ENCODE measurements at places on chromosomes 3 and 15.

GRCh38 chr3:154919226-154919625 is 160.9 kb upstream of the MME start:
- DNase-seq: no peak

- no peak for DNase-seq
Observed at GRCh38 chr15:85415783-85416182, 35.4 kb downstream of the AKAP13 start.

GRCh38 chr3:49803465-49804140 is 542 bp downstream of the INKA1 start:
- DNase-seq: no peak

DNA sequence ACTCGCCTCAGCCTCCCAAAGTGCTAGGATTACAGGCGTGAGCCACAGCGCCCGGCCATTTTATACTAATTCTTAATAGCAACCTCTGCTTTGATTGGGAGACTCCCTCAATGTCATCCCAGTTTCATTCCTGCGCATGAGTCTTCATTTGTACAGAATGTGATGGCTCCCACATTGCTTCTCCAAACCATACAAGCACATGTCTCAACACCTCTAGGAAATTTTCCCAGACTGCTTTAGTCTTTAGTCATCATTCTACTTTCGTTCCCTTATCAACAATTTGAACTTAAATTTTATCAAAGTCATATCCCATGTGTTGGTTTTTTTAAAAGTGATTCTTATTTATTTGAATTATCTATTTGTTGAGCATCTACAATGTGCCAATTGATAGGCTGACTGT is 58.1 kb downstream of the SNX4 start:
- no peak for DNase-seq

DNA sequence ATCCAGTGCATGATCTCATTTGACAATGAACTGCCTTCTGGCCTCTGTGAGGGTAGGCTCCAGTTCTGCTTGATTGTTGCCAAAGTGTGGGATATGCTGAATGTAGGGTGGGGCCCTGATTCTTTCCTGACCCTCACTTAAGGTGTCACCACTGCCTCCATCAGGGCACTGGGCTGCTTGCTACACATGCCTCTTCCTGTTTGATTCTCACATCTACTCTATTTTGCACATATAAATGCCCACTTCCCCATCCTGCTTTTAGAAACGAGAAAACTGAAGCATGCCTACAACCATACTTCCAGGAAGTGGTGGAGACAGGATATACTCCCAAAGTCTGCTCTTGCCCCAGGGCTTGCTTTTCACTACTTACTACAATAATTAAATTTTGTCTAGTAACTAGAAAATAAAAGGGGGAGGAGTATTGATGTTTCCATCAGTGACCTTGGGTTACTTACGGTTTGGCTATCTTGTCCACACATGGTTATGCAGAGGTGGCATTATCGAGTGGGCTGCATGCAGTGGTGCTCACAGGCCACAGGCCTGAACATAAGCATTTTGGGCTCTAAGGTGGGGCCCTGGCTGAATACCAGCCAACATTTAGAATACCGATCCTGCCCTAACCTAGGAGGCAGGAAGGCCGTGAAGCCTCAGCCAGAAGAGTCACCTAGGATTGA is 6.7 kb downstream of the ZDHHC3 start:
- DNase-seq: peak; percentile 71

- peak; percentile 41 for DNase-seq
Observed at GRCh38 chr3:17179381-17180205, 294.8 kb downstream of the PLCL2 start.

GRCh38 chr15:70587896-70588567 is 175.3 kb downstream of the UACA start:
- DNase-seq: no peak

DNA sequence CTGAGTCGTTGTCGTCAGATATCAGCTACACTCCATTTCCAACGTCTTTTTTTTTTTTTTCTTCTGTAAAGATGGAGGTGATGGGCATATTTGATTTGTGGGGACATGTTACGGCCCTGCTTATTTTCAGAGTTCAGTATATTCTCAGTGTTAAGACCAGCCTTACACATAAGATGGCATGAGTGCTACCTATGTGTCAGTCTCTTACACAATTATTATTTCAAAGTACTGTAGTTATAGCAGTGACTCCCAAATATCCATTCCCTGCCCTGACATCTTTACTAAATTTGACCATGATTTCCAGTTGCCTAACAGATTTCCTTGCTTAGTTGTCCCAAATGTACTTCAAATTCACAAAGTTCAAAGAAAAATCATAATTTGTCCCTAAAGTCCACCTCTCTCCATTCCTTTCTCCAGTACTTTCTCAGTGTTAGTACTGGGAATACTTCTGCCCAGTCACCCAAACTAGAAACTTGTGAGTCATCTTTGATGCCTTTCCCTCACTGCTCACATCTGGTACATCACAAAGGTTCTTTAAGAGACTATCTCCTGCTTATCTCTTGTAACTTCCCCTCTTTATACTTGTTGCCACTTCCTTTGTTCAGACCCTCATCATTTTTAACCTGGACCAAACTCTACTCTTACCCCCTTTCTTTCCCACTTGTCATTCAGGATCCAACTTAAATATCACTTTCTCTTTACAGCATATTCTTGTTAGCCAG is 67.0 kb downstream of the ZNF609 start:
- peak; percentile 66 for DNase-seq

DNA sequence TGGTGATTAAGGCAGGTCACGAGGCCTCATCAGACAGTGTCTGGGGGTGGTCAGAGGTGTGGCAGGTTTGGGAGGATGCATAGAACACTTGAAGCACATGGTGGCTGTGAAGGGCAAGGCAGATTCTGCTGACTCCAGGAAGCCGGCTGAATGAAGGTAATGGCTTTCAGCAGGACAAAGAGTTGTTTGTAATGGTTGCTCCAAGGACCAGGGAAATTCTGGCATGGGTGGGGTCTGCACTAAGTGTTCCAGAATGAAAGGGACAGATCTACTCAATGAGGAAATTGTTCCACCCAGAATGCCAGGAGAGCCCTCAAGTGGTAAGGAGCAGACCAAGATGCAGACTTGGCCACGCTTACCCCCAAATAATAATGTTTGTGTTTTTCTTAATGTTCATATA is 70.7 kb upstream of the ACAD9 start:
- no peak for DNase-seq

DNA sequence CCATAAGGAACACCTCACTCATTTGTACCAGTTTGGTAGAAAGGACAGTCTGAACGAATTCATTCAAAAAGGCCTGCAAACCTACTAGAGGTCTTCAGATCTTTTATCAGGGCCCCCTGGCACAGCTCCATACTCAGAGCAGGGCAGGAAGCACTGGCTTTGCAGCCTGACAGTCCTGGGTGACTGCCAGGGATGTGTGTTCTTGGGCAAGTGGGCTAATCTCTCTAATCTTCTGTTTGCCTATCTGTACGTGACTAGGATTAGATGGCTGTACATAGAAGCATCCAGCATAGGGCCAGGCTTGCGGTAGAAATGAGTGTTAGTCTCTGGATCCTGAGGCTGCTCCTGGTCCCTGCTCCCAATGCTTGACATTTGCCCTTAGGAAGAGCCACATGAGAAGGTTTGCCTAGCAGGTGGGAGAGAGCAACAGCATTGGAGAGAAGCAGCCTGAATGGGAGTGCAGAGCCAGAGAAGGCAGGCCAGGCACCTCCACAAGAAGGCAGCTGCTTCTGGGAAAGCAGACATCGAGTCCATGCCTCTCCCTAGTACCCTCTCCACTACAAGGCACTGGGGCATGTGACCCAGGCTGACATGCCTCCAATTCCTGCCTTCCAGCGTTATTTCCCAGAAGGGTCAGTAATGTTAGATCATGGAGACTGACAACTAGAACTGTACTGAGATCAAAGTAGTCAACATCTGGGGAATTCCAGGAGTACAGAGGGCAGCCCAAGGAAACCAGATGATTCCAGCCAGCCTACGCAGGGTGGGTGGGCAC is 1.0 kb upstream of the CXCR6 start:
- no peak for DNase-seq

DNA sequence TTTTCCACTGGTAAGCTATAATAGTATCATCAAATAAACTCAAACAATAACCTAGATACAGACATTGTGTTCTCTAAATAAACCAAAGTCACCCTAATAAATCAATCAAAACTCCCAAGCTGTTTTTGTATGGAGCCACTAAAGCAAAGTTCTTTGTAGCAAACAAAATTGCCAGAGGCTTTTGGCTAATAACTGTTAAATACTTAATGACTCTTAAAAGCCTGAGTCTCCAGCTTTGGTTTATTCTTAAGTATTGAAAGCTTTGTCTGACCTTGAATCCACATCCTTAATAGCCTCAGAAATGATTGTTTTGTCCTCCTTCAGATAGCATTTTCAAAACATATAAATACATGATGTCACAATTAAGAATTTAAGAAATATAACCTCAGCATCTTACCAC is 725.3 kb downstream of the SI start:
- DNase-seq: no peak

GRCh38 chr3:143063018-143063417 is 56.6 kb upstream of the CHST2 start:
- DNase-seq: no peak

GRCh38 chr3:196048922-196049598 is 32.8 kb downstream of the TFRC start:
- DNase-seq: no peak

DNA sequence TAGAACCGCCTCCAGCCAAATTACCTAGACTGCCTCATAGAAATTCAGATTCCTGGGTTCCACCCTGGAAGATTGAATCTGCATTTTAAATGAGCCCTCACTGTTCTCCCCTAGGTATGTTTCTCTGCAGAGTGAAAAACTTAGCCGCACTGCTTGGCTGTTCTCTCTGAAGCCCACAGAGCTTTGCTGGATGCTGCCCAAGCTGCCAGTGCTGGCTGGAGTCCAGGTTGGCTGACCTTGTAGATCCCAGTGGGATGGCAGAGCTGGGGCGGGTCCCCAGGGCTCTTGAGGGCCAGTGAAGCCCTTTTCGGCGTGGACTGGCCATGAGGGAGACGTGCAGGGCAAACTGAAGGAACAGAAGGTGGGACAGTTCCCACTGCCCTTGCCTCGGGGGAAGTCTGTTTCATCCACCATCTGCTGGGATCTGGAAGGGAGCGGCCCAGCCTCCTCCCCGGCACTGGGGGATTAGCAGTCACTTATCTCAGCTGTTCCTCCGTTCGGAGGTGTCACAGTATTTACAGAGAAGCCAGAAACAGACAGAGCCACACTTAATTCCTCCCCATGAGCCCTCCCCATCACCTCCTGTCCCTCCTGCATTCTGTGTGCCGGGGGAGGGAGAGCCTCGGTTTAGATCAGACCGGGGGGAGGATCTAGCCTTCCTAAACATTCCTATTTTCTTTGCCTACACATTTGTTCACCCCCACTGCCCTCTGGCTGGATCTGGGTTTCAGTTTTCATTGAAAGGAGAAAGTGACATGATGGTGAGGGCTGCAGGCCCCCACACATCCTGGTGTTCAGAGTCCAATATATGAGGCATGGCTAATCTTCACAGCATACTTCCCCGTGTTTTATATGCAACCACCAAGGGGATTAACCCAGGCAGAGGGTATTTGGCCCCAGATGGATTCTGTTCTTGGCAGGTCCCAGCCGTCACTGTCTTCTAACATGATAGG is 4.1 kb upstream of the ACTC1 start:
- no peak for DNase-seq

- no peak for DNase-seq
Observed at GRCh38 chr3:157438194-157438730, 1.6 kb downstream of the PTX3 start.

GRCh38 chr3:24605511-24606028 is 110.9 kb upstream of the THRB start:
- DNase-seq: no peak

DNA sequence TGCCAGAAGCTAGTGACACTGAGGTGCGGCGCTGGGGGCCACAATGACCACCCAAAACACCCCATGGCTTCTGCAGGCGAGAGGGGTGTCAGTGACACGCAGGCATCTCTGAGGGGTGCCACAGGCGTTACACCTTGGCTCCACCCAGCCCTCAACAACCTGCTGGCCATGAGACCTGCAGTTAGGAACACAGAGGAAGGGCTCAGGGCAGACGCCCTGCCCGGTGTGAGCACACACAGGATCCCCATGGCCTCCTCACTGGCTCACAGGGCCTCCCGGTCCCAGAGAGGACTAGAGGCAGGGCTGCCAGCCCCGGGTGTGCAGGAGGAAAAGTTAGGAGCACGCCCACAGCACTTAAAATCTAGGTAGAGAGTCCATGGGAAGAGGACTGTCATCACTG is 35.1 kb downstream of the CYFIP1 start:
- DNase-seq: no peak

DNA sequence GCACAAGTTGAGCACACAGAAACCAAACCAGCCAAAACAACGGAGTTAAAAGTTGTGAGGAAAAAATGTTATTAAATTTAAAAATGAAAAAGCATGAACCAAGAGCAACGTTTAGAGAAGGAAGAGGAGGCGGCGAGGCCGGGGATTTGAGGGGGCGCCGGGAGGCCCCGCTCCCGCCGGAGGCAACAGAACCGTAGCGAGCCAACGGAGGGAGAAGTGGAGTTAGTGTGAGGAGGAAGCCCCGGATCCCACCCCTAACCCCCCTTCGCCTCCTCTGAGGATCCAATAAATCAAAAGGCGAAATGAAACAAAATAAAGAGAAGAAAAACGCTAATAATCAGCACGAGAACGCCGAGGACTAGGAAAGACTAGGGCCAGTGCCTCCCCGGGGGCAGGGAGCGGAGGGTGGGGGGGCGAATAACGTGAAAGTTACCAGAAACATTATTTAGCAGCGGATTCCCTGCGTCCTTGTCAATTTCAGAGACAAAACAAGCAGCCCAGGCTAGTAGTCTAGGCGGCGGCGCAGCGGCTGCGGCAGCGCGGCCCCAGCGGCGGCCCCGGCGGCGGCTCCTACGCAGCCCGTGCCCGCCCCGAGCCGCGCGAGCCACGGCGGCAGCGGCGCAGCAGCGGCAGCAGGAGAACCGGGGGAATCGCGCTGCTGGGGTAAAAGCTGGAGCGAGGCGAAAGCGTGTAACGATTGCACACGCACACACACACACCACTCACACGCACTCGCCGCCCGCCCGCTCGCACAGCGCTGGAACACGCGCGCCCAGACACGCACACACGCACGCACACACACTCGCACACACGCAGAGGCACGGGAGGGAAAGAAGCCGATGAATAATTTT is 1.7 kb downstream of the MEIS2 start:
- DNase-seq: peak; percentile 9

GRCh38 chr3:10438902-10439610 is 66.3 kb downstream of the ATP2B2 start:
- DNase-seq: no peak

DNA sequence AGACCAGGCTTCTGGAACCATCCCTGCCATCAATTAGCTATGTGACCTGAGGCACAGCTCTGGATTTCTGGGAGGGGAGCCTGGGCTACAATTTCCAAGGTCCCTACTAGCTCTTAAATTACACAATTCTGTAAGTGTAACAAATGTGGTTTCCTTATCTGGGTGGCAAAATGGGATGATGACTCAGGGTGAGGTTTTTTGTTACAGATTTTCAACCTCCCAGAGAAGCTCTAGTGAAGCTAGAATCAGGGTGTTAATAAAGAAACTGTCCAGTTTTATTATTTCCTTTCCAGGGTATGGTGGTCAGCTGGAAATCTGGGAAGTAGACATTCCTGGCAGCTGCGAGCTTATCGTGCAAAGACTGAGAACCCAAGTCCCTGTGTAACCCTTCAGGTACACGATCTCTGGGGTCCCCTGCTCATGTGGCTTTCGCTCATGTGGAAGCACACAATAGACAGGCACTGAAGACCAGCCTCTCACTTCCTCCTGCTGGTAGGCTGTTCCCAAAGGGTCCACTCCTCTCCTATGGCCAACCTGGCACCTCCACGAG is 7.3 kb downstream of the RAB27A start:
- no peak for DNase-seq

GRCh38 chr3:65313666-65314065 is 625.9 kb upstream of the ADAMTS9 start:
- DNase-seq: no peak

GRCh38 chr15:68332266-68332665 is 54.7 kb downstream of the FEM1B start:
- DNase-seq: no peak

All from Jurkat, Clone E6-1 (cell line).